ENCODE measurements at places on chromosomes 13 and 19.
A peak's percentile ranks its signal among the peaks of the same experiment; 100 is the strongest.

DNA sequence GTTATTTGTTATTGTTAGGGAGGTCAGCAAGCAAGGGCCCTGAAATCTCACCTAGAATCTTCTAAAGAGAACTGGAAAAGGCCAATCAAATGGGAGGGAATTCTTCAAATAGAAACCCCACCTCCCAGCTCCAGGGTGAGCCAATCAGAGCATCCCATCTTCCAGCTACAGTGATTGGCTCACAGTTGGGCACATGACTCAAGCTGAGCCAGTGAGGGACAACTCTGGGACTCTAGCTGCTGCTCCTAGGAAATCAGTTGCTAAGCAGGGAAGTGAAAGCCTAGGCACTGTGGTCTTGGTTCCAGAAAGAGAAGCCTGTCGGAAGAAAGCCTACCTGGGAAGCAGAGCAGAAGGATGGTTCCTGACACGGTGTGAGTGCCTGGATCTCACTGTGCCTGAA lies 13.4 kb downstream of the TM6SF2 start:
- DNase-seq = peak; percentile 80

DNA sequence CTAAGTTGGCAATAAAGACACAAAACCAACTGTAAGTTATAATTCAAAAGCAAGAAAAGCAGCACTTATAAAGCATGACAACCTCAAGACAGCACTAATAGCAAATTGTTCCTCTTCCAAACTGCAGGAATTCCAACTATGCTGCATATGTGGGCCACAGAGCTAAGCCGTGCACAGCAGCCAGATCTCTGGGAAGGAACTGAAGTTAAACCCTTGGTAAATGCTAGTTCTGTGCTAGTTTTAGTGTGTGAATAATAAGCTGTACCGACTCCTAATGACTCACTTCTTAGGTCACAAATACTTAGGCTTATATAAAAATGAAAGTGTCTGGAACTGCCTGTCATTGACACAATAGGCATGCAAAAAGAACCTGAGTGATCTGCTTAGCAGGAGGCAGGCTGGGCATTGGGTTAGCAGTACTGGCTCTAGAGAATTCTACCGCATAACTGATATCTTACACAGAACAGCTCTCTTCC lies 21.2 kb upstream of the GTF3A start:
- DNase-seq = no peak

GRCh38 chr19:2949939-2950285 lies 5.1 kb upstream of the ZNF77 start:
- peak; percentile 72 for DNase-seq

DNA sequence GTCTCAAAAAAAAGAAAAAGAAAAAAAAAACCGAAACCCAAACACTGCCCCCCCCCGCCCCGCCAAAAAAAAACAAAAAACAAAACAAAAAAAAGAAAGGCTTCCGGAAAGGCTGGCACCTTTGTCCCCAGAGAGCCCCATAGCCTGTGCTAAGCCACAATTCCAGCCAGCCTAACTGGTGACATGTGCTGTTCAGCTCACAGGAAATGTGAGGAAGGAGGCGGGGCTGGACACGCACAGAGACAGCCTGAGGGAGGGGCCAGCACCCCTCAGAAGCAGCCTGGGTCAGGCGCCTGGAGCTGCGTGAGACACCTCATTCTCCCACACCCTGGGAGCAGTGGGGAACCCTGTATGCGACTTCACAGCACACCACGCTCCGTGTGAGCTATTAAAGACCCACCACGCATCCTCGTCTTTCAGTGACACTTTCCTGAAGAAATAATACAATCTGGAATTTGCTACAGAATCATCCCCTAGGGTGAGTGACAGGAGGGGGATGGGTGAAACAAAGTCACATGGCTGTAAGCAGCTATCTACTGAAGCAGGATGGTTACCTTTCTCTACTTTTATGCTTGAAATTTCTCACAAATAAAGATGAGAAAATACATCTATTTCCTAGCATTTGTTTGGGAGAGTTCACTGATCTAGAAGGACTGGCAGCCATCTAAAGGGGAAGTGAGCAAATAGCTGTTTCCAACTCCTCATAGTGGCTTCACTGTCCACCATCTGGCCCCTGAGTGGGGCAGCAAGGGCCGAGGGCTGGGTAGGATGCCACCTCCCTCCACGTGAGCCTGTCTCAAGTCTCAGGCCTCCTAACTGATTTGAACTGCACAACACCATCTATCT lies 12.3 kb upstream of the SLC35E1 start:
- DNase-seq = peak; percentile 90

DNA sequence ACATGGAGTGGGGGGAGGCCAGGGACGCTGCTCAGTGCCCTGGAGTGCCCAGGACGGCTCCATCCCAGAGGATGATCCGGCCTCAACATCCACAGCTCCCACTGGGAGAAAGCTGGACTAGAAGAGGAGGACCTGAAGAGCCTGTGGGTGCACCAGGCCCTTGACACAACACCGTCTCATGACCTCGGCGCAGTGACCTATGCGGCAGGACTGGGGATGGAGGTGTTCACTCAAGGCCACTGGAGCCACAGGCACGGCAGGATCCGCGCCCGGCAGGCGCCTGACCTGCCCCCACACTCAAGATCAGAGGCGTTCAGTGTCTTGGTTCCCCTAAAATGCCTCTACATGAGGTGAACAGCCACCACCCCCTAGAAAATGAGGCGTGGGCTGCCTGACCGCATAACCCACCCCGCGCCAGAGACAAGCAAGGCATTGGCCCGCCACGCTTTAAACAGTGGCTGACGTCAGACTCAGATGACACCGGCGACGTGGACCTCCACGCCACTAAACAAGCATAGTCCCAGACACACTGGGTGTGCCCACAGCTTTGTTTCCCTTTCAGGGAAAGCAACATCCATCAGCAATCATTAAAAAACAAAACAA lies 8.0 kb downstream of the SGTA start:
- no peak for DNase-seq

- no peak for DNase-seq
Observed at GRCh38 chr13:49272296-49272695, 24.6 kb downstream of the CDADC1 start.

DNA sequence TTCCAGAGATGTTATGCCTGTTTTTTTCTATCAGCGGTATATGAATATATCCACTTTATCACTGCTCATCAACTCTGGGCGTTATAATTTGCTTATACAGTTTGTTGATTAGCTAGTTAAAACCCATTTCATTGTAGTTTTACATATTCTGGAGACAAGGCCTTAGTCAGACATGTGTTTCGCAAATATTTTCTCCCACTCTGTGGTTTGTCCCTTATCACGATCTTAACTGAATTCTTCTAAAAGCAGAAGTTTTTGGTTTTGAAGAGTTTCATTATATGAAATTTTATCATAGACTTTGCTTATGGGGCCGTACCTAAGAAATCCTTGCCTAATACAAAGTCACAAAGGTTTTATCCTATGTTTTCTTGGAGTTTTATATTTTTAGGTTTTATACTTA lies 84.6 kb downstream of the FRY start:
- DNase-seq = no peak

- peak; percentile 99 for DNase-seq
Observed at GRCh38 chr19:4304538-4305256, at the start of gene FSD1. Gene FSD1, plus strand, starts transcription at chr19:4304598. Its CDS starts 149 bp downstream, at chr19:4304747.

GRCh38 chr13:105969761-105970160 lies 565.7 kb downstream of the EFNB2 start:
- DNase-seq = no peak

- DNase-seq = no peak
Observed at GRCh38 chr13:98512774-98513665, 63.9 kb downstream of the STK24 start.

- DNase-seq = no peak
Observed at GRCh38 chr13:25130944-25131343, 35.0 kb downstream of the PABPC3 start.

- DNase-seq = no peak
Observed at GRCh38 chr13:72405441-72405840, 322.0 kb downstream of the MZT1 start.

DNA sequence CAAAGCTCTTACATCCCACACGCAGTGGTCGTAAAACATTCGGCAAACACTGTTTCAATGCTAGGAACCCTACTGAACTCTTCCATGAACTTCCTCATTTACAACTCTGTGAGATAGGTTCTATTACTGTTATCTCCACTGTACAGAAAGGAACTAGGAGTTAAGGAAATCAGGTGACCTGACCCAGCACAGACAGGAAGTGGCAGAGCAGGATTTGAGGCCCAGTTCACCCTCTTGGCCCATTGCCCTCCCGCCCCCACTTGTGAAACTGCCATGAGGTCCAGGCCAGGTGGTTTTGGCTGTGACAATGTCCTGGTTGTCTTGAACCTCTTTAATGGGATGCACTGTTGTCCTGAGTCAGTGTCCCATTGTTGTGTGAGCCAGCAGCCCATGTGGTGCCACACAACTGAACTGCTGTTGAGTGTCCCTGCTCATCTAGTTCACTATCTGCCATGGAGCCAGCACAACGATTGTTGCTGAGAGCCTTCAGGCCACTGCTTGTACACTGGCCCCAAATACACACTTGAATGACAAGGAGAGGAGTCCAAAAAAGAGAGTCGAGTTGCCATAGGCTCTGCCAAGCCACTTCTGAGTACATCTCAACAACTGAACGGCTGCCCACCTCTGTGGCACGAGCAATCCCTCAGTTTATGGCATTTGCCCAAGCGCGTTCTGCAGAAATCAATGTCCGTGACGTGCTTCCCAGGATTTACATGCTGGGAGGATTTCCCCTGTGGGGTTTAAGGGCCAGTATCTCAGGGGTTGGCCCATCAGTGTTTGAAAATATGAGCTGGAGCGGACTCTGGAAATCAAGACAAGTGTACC lies 484.6 kb downstream of the TSHZ3 start:
- no peak for DNase-seq

GRCh38 chr13:104648291-104648690 lies 1582.1 kb upstream of the SLC10A2 start:
- DNase-seq = no peak

Measured in SK-N-SH (cell line).